T47D (cell line): ENCODE measurements at places on chromosomes 2 and 18.

DNA sequence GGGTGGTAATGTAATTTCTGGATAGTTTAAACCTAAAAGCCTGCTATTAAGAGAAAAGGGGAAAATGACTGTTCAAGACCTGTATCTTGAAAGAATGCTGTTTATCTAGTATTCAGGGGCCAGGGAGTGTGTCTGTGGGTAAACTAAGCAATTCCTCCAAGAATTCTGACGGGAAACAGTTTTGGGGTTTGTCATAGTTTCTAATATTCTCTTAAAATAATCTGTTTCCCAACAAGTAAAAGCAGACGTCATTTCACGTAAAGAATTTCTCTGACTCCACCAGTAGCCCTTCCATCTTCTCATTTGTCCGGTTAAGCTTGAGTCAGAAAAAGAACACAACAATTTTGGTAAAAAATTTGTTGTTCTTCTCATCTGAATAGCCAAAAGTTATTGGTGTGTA is 232.1 kb upstream of the EPAS1 start:
- DNase-seq = no peak

- DNase-seq = no peak
These were observed 308.3 kb upstream of the EPAS1 start for GRCh38 chr2:45988879-45989278.

GRCh38 chr18:38951633-38952032 is 1386.0 kb upstream of the CELF4 start:
- DNase-seq = no peak

GRCh38 chr2:118902266-118903028 is 39.5 kb upstream of the MARCO start:
- no peak for DNase-seq

GRCh38 chr2:218428846-218429558 is 10.1 kb downstream of the VIL1 start:
- DNase-seq = no peak

DNA sequence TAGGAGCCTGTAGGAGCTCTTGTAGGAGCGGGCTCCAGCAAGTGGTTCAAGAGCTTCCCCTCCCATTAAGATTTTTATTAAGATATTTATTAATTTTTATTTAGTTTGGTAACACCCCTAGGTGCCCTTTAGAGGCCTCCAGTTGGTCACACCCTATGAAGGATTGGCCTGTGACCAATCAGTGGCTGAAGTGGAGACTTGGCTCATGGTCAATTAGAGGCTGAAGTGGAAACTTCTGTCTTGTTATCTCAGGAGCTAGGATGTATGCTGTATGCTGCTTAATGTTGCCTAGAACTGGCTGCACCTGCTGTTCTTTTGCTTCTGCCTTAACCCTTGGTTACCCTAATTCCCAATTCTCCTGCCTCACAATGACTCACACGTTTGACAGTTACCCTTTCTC is 48.7 kb downstream of the DHRS9 start:
- no peak for DNase-seq

DNA sequence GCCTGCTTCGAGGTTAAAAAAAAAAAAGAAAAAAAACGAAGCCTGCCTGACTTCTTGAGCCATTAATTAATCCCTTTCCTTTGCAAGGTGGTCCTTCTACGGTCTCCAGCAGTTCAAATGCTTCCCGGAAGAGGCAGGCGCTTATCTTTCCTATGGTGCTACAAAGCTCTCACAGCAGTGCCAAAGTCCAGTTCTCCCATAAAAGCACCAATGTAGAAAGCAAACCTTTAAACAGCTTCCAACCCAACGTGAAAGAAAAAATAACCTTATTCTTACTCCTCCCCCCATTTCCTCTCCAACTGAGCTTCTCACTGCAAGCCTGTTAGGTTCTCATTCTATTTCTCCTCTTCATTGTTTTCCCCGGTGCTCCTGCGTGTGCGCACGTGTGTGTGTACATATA is 317.4 kb upstream of the SOX11 start:
- no peak for DNase-seq

- DNase-seq = no peak
These were observed 649.4 kb upstream of the ZEB2 start for GRCh38 chr2:145169285-145169684.

DNA sequence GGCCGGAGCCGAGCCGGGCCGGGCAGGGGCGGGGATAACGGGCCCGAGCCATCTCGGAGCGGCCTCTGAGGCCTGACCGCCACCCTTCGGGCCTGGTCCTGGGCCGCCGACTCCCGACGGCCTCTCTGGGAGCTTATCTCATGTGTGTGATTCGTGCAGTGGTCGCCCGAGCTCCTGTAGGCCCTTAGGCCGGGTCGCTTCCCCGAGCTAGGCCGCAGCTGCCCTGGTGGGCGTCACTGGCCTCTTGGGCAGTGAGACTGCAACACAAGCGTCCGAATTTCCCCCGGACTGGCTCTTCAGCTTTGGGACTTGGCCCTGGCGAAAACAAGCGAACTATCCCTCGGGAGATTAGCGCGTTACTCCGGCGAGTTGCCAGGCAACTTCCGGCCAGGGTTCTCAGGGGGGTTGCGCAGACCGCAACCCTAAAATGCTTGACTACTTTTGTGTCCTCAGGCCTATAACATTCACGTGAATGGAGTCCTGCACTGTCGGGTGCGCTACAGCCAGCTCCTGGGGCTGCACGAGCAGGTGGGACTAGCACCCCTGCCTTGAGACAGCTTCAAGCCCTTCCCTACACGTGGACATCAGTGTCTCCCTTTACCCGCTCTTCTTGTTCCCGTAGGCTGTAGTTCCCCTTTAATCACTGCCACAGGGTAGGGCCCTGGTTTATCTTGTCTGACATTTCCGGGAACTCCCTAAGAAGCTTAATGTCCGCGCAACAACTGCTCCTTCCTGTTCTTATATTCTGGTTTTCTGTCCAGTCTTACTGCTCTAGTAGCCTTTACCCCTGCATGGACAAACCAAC is 602 bp downstream of the SNX17 start:
- DNase-seq = peak; percentile 56

GRCh38 chr2:217887841-217888701 is 114.7 kb downstream of the TNS1 start:
- DNase-seq = no peak

DNA sequence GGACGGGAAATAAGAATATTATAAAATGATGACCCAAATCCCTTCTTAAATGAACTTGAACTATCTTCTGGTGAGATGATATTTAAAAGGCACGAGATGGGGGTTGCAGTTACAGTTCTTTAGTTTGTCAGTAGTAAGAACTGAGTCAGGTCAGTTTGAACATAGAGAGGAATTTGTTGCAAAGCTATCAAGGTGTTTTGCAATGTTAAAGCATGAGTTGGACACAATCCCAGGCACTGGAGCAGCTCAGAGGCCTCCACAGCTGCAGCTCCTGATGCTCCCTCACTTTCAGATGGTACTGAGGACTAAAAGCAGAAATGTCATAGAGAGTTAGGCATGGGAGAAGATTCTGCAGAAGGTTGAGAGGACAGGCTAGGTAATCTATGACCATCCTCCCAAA is 236.0 kb downstream of the BCL2 start:
- no peak for DNase-seq

DNA sequence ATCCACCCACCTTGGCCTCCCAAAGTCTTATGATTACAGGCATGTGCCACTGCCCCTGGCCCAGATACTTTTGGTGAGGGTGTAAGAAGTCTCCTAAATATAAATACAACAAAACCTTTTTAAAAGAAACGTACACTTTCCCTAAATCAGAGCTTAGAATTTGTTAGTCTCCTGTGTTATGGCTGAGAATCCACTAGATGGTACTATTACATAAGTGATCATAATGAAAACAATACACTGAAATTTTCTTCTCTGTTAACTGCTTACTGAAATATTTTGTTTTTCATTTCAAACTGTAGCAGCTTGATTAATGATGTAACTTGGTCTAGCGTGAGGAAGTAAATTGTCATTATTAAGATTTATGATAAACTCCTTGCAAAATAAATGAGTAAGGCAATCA is 74.8 kb upstream of the FAM98A start:
- DNase-seq = no peak

- DNase-seq = no peak
These were observed 52.4 kb upstream of the PTMA start for GRCh38 chr2:231655894-231656293.
